Mesothelial cell of epicardium (in vitro differentiated cells): ENCODE measurements at places on chromosomes 2 and 18.

- peaks cover 8% of the 10 kb centered on the region for H3K4me1 ChIP-seq
- H3K4me3 ChIP-seq: no peak overlapping the region
- H3K27ac ChIP-seq: peak overlapping the region; percentile 88
- peaks cover 3% of the 10 kb centered on the region for H3K36me3 ChIP-seq
- DNase-seq: no peak
These were observed 21.1 kb downstream of the PTPN2 start for GRCh38 chr18:12862874-12863482.

DNA sequence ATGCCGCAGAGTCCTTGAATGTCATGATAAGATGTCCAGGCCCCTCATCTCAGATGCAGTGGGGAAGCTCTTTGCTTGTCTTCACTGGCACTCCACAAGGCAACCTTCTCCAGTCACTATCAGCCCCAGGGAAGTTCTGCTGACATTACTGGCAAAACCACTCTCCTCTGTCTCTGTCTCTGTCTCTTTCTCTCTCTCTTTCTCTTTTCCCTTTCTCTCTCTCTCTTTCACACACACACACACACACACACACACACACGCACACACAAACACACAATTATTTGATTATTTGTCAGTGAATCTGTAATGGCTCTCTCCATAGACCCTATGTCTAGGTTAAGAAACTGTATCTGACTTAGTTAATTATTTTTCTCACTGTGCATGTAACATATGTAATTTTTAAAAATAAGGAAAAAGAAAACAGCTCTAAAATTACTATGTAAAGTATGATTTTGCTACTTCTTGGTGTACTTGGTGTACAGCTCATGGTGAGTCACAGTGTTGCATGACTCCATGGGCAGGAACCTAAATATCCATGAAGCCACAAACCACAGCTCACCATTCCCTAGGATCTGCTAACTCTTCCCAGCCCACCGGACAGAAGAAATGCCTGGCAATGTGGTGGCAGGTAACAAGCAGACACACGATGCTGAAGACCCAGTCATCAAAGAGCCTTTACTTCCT, 594.9 kb upstream of the ID2 start:
- no peaks in the 10 kb centered on the region for H3K36me3 ChIP-seq
- H3K27me3 ChIP-seq: peaks cover 12% of the 10 kb centered on the region
- no peak overlapping the region for H3K4me3 ChIP-seq

- no peaks in the 10 kb centered on the region for H3K36me3 ChIP-seq
- H3K4me3 ChIP-seq: no peak overlapping the region
- H3K4me1 ChIP-seq: peaks cover 27% of the 10 kb centered on the region
- DNase-seq: no peak
- peak overlapping the region; percentile 64 for H3K27ac ChIP-seq
- H3K27me3 ChIP-seq: no peaks in the 10 kb centered on the region
These were observed 931.9 kb upstream of the SLC39A10 start for GRCh38 chr2:194725169-194725568.

DNA sequence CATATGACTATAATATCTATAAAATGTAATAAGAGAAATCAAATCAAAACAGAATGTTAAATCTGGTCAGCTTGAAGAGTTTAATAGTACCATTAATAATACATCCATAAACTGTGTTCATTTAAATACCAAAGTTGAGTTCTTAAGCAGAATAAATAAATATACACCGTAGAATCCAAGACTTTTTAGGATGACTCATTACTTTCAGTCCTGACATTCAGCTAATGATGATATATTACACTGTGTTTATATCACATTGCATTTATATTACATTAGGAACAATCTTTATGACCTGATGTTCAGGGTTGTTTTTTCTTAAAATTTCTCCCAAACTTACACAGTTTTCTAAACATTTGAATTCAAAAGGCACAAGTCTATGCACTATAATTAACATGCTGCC, 331.3 kb downstream of the SS18 start:
- no peaks in the 10 kb centered on the region for H3K4me1 ChIP-seq
- DNase-seq: no peak
- H3K27me3 ChIP-seq: no peaks in the 10 kb centered on the region
- no peaks in the 10 kb centered on the region for H3K36me3 ChIP-seq
- no peak overlapping the region for H3K27ac ChIP-seq

DNA sequence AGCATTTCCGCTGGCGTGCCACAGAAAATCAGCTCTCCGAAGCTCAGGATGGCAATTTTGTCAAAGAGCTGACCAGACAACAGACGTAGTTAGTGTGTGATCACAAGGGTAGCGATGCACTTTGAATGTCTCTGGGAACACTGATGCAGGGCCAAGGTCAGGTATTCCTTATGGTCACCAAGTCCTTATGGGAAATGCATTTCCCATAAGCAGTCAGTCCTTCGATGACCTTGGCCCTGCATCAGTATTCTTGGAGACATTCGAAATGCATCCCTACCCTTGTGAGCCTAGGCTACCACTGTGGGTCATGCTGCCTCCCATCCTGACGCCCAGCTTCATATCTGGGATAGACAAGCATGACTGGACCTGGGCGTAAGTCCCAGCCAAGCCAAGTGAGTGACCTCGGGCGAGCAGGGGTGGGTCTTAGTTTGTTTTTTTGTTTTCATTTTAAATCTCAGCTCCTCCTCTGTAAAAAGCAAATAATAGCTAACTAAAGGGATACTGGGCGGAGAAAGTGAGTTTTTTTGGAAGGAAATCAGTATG, 13.6 kb downstream of the ABCG5 start:
- peaks cover 36% of the 10 kb centered on the region for H3K27me3 ChIP-seq
- no peaks in the 10 kb centered on the region for H3K36me3 ChIP-seq
- no peaks in the 10 kb centered on the region for H3K4me1 ChIP-seq
- H3K27ac ChIP-seq: no peak overlapping the region

GRCh38 chr2:234399451-234400246, 97.2 kb downstream of the ARL4C start:
- H3K27ac ChIP-seq: no peak overlapping the region
- H3K36me3 ChIP-seq: no peaks in the 10 kb centered on the region
- no peaks in the 10 kb centered on the region for H3K4me1 ChIP-seq
- no peak overlapping the region for H3K4me3 ChIP-seq

DNA sequence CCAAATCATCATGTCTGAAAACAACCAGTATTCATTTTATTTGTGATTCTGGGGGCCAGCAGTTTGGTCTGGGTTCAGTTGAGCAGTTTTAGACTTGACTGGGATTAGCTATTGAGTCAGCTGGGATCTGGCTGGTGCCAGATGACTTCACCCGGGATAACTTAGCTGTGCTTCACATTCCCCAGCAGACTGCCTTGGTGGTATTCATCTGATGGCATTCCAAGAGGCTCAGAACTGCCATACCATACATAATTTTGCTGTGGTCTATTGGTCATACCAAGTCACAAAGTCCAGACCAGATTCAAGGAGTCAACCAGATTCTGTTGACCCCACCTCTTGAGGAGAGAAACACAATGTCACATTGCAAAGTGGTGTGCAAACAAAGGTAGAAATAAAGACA, 7.8 kb upstream of the FSHR start:
- no peak for DNase-seq
- H3K36me3 ChIP-seq: no peaks in the 10 kb centered on the region
- no peak overlapping the region for H3K27ac ChIP-seq

GRCh38 chr2:122210065-122210464, 454.6 kb downstream of the TSN start:
- no peak overlapping the region for H3K4me3 ChIP-seq
- peaks cover 2% of the 10 kb centered on the region for H3K4me1 ChIP-seq
- DNase-seq: no peak
- H3K27me3 ChIP-seq: peaks cover 70% of the 10 kb centered on the region

DNA sequence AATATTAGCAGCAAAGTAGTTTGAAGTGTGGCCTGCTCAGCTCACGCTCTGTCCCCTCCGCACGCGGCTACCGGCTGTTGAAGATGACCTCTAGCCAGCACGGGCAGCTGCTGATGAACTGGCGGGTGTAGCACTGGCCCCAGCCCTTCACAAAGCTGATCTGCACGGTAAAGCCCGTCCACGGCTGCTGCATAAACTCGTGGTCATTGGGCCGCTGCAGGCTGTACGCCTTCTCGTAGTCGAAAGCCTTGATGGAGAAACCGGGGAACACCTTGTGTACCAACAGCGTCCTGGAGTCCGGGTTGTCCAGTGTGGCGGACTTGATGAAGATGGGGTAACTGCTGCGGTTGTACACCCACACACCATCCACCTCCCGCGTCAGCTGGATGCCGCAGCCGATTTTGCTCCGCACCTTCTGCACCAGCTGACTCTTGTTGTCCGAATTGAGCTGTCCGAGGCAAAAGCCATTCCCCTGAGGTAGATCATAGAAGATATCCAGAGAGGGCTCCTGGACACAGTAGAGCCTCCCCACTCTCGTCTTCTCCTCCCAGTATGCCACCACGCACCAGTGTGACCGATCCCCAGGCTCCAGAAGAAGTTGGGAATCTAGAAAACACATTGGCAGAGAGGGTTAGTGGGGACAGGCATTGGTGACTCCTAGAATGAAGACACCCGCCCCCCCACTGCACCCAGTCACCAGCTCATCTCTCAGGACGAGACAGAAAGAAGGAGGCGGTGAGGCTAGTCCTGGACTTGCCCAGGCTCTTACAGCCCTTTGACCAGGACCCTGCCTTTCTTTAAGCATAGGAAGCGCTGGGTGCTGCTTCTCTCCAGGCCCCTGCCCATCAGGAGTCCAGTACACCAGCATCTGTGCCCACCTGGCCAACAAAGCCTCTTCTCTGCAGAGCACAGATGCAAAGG, 29.2 kb downstream of the SMAD7 start:
- DNase-seq: no peak
- peaks cover 72% of the 10 kb centered on the region for H3K4me1 ChIP-seq
- peak overlapping the region; percentile 99 for H3K27ac ChIP-seq
- H3K4me3 ChIP-seq: no peak overlapping the region
- peaks cover 13% of the 10 kb centered on the region for H3K36me3 ChIP-seq
- H3K27me3 ChIP-seq: no peaks in the 10 kb centered on the region

GRCh38 chr2:113080134-113080533, 12.4 kb downstream of the IL1F10 start:
- peaks cover 80% of the 10 kb centered on the region for H3K27me3 ChIP-seq
- H3K4me1 ChIP-seq: no peaks in the 10 kb centered on the region
- H3K27ac ChIP-seq: no peak overlapping the region

DNA sequence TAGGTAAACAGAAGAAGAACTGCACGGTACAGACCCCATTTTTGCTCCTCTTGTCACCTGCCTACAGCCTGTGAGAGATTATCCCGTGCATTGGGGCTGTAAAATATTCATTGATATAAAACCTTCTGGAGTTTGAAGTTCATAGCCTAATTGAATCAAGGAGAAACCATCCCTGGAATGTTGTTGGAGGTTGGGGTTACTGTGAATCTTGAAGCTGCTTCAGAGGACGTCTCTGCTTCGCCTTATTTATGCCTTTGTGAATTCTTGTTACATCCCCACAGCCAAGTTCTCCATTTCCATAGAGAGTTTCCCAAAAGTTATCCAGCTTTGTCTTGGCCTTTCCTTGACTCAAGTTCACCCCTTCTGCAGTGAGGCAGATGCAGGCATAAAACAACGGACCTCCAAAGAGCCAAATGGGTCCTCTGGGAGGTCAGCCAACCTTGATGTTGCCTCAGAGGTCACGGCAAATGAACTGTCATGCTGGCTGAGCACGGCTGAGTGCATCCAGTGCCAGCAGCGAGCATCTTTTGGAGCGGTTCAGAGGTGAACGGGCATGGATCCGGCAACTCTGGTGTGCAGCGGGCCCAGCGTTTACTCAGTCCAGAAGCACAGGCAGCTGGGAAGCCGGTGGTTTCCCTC, 317.6 kb downstream of the PRKCE start:
- H3K4me1 ChIP-seq: peaks cover 16% of the 10 kb centered on the region
- no peaks in the 10 kb centered on the region for H3K27me3 ChIP-seq
- H3K27ac ChIP-seq: no peak overlapping the region
- no peaks in the 10 kb centered on the region for H3K36me3 ChIP-seq
- no peak overlapping the region for H3K4me3 ChIP-seq
- DNase-seq: no peak

DNA sequence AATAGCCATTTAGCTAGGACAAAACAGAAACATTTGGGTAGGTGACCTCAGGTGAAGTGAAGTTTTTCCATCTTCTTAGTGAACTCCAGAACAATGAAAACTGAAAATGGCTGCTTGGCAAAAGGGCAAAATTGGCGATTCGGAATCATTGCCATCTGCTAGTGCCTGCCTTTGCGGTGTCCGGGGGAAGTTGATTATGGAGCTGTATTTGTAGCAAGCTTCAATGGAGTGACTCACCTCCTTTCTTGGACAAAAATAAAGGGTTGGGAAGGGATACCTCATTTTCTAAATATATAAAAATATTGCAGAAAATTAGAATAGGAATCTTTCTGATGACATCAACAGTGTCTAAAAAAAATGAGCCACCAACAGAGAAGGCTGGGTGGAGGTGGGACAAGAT, 460.5 kb downstream of the TGIF1 start:
- H3K4me1 ChIP-seq: peaks cover 9% of the 10 kb centered on the region
- no peaks in the 10 kb centered on the region for H3K36me3 ChIP-seq
- H3K27ac ChIP-seq: no peak overlapping the region
- DNase-seq: no peak
- H3K27me3 ChIP-seq: no peaks in the 10 kb centered on the region
- no peak overlapping the region for H3K4me3 ChIP-seq

DNA sequence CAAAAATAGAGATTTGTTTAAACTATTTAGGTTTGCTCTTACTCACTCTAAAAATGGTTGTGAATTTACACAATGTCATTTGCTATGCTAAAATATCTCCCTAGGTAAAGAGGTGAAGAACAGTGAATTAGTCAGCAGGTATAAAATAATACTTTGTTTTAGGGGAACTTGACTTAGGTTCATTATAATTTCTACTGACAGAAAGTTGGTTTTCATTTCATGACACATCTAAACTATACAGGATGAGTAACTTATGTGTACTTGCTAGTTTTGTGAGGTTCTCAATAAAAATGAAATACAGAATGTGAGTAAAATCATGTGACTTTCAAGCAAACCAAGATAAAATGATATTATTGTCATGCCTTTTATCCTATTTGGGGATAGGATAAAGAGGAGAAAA, 66.0 kb downstream of the DIS3L2 start:
- H3K27me3 ChIP-seq: no peaks in the 10 kb centered on the region
- no peak for DNase-seq
- H3K27ac ChIP-seq: no peak overlapping the region

DNA sequence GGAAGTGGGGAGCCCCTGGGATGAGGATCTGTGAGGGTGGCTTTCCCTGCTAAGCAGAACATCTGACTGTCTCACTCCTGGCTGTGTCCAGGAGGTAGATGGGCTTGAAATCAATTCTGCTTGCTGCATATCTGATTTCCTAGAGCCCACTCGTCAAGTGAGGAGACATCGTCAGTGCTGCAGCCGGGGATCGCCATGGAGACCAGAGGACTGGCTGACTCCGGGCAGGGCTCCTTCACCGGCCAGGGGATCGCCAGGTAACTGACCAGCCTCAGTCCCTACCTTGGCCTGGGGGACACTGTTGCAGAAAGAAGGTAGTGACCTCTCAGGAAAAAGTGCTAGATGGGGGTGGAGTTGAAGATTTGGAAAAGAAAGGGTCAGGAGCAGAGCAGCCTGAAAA, 31.3 kb downstream of the CNGA3 start:
- no peak for DNase-seq
- no peak overlapping the region for H3K4me3 ChIP-seq
- H3K27me3 ChIP-seq: peaks cover 56% of the 10 kb centered on the region
- H3K27ac ChIP-seq: no peak overlapping the region
- peaks cover 2% of the 10 kb centered on the region for H3K4me1 ChIP-seq
